ENCODE measurements at places on chromosomes 3 and 15. TPM values are rescaled to one million over a fixed set of nuclear protein-coding genes. Genes with fewer than 3 reads are reported as not detected.
A peak's percentile ranks its signal among the peaks of the same experiment; 100 is the strongest.

Gene PSTPIP1
- 93.4 TPM for total RNA-seq

- no peak for DNase-seq
Observed at GRCh38 chr3:59319442-59319841, 269.6 kb upstream of the CFAP20DC start.

DNA sequence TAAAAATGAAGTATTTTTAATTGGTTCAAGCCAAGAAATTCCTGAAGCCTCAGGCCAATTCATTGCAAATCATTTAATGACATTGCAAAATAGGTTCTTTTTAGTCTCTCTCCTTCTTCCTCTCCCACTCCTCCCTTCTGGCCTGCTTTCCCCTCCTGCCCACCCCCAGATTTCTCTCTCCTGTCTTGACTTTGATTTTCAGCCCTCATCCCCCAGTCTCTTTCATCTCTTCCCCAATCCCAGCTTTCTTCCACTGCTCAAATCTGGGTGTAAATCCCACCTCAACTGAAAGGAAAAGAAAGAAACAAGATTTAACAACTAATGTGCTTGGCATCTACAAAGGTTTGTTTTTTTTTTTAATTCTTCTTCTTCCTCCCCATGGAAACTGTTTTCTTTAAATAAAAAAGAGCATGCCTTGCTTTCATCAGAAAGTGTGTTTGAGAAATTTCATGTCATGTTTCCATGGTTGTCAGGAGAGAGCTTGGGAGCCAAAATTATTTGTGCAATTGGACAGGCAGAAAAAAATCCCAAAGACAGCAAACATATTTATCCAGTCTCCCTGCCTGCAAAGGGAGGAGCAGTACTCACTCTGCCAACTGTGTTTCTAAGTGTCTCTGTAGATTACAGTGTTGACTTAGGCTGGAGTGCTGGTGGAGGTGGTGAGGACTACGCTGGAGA lies 50.4 kb downstream of the BOC start:
- no peak for DNase-seq

GRCh38 chr15:100493213-100493612 lies 35.5 kb downstream of the CERS3 start:
- DNase-seq: no peak

DNA sequence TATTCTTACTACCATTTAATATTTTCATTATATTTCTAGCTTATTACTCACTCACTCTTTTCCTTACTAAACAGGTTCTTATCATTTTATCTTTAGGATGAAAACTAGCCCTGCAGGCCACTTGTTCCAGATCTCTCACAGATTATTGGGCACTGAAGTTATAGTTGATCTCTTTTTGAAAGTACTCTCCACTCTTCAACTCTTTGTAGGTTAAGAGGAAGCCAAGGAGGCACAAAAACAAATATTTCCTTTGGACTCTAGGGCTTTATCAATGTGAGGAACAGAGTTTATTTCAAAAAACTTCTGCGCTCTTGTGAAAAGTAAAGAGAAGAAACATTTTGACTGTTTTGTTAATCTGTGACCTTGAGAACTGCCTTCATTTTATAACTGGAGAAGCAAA lies 96.0 kb upstream of the NPHP3 start:
- DNase-seq: no peak

GRCh38 chr3:143326983-143327778 lies 207.6 kb downstream of the CHST2 start:
- no peak for DNase-seq

- DNase-seq: no peak
Observed at GRCh38 chr3:72953325-72953956, 43.2 kb upstream of the PPP4R2 start.

Gene DUOXA2
- total RNA-seq: not detected

- DNase-seq: no peak
Observed at GRCh38 chr3:186075489-186075888, 33.4 kb downstream of the ETV5 start.

Gene GP9
- total RNA-seq: not detected

Gene DCBLD2
- 2.1 TPM for total RNA-seq

GRCh38 chr3:178284181-178284580 lies 252.1 kb upstream of the KCNMB2 start:
- no peak for DNase-seq

DNA sequence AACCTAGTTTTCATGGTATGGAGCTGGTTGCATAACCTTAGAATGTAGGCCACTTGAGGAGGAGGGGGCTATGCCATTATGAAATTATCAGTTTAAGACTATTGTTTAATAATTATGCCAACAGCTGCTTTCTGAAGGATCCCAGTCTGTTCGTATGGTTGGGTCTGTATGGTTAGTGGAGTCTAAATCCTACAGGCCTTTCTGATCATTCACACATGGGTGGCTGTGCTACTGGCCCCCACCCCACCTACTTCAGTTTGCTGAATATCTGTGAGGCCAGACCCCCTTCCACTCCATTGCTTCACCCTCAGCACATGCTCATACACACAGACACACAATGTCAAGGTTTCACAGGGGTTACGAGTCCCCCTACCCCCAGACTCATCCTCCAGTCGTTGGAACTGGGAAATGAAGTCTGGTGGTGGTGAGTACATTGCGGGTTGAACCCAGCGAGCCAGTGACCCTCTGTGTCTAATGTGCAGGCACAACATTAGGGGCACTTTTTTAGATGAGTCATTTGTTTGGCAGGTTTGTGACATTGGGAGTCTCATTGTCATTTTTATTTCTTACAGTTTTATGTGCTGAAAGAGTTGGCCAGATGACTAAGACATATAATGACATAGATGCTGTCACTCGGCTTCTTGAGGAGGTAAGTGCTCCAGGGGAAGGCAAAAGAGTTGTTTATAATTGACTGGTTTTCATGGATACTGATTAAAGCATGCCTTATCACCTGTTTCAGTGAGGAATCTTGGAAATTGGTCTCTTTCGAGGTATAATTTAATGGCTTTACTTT lies 85.3 kb downstream of the TRAK1 start:
- no peak for DNase-seq

GRCh38 chr3:42501681-42502428 lies 588 bp upstream of the VIPR1 start:
- DNase-seq: peak; percentile 71

Data from activated naive CD8-positive, alpha-beta T cell treated with anti-CD3 and anti-CD28 coated beads for 36 hours (primary cell).